Occipital lobe (tissue), 3 donors: ENCODE measurements at places on chromosomes 1 and 21.

- no peak for DNase-seq
Measured at GRCh38 chr21:18468790-18469189, 65.2 kb upstream of the TMPRSS15 start.

DNA sequence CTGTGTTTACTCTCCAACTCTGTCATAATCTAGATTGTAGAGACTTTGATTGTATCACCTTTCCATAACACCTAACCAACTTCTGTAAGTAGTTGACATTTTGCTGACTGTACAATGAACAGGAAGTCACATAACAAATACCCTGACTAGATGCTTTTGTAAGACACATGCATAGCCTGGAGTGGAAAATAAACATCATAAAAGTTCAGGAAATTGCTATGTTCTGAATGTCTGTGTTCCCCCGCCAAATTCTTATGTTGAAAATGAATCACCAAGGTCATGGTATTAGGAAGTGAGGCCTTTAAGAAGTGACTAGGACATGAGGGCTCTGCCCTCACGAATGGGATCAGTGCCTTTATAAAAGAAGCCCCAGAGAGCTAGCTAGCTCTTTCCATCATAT, 40.4 kb upstream of the ZSWIM5 start:
- DNase-seq = no peak

GRCh38 chr1:156359249-156359648, 9.8 kb upstream of the RHBG start:
- no peak for DNase-seq

GRCh38 chr1:197763307-197763706, 12.0 kb downstream of the DENND1B start:
- DNase-seq = no peak

- no peak for DNase-seq
Measured at GRCh38 chr1:42776502-42776901, 8.3 kb upstream of the TMEM269 start.

DNA sequence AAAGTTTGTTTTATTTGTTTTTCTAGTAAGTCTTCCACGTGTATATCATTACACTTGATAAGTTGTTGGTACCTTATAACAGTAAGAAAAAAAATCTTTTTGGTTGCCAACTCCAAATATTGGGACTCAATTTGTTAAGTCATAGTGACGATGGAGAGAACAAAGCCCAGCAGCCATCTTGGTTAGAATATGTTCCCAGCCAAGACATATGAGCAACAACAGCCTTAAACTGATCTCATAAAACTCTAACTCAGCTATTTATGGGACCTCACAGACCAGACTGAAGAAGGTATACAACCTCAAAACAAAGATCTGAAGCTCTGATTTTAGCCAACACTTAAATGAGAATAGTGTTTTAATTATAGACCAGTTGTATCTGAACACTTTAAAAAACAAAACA, 281.3 kb downstream of the VAV3 start:
- no peak for DNase-seq
